ENCODE measurements at places on chromosomes 7 and 10.

DNA sequence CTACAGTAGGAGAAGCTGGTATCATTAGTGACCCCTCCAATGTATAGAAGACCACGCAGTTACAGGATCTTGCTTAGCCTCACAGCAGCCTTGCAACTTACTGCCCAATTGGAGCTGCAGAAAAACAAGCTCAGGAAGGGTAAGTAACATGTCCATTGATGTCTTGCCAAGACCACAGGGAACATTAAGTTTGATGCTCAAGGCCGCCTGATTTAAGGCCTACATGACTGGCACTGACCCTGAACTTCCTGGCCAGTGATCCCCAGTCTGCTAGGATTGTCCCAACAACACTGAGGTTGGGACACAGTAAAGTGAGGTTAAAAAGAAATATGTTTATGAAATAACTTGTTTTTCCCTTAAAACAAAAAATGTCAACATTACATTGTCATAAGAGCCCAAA, 6.8 kb upstream of the GDF2 start:
- no peak for DNase-seq

GRCh38 chr7:103031781-103032180, 42.8 kb downstream of the FBXL13 start:
- DNase-seq: no peak

DNA sequence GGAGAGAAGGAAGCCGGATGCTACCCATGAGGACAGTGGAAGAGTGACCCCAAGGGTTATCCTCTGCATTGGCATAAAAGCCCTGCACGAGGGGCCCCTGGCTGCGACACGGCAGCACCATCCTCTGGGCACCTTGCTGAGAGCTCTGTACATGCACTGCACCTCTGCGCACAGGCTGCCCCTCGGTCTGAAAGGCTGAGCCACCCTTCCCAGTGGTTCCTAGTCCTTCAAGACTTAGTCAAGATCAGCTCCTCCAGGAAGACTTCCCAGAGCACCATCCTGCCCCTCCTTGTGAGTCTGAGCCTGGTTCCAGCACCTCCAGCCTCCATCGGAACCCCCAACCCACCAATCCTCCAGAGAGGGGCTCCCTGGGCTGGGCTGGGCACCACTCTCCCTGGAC, 37.9 kb upstream of the CNPY1 start:
- DNase-seq: no peak

DNA sequence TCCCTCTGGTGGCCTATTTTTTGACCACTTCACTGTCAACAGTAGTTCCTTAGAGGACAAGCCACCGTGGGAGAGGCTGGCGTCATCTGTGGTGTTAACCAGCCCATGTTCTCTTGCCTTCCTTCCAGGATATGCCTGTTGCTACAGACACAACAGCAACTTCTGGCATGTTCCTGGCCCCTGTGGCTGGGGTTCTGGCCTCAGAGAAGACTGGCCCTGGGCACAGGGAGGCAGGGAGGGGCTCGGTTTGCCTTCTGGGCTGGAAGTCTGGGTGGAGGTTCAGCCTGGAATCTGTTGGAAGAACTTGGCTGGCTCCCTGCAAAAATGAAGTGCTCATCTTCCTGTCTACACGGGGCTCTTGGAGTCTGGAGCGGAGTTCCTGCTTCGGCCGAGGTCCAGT, 25.7 kb downstream of the GOLGA7B start:
- no peak for DNase-seq

All from T-helper 9 cell (primary cell).